Activated T-cell treated with anti-CD3 and anti-CD28 coated beads, Interleukin-2, amount 50 U/mL, for 72 hours (primary cell): ENCODE measurements at places on chromosomes 16 and 17. TPM values are rescaled to one million over a fixed set of nuclear protein-coding genes. Genes with fewer than 3 reads are reported as not detected.

TBC1D3 gene
- not detected for total RNA-seq

KRT27 gene
- not detected for total RNA-seq

DNA sequence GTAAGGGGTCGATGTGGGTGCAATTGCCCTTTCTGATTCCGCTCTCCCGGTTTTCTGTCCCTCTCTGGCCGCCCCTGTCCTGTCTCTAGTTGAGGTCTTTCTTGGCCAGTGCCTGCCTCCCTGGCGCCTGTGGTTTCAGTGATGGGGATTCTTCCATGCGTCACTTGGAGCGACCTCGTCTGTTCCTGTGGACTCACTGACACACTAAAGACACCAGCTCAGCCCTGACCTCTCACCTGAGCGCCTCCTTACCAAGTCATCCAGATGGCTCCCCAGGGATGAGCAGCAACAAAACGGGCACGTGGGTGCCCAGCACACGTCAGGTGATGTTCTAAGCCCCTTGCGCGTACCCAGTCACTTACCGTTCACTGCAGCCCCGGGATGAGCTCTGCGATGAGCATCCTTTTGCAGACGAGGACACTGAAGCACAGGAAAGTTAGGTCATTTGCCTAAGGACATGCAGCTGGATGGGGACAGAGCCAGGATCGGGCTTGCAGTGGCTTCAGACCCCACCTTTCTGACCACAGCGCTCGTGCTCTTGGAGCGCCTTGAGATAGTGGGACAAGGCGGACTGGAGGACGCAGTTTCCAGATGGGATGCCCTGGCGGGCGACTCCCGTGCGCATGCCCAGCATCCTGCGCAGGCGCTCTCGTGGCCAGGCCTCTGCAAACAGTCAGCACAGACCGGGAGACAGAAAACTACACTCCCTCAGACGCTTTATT is 11.5 kb upstream of the LGALS3BP start:
- no peak overlapping the region for H3K27ac ChIP-seq
- no peak overlapping the region for H3K4me3 ChIP-seq
- no peak for DNase-seq
- H3K4me1 ChIP-seq: peaks cover 9% of the 10 kb centered on the region
- H3K36me3 ChIP-seq: peaks cover 19% of the 10 kb centered on the region

MARCHF10 gene
- not detected for total RNA-seq

BEAN1 gene
- total RNA-seq: not detected

ACSM2B gene
- not detected for total RNA-seq
